Activated B cell treated with CpG ODN at 0.5 μM for 24 hours (primary cell): ENCODE measurements at places on chromosomes 1 and 21. TPM values are rescaled to one million over a fixed set of nuclear protein-coding genes. Genes with fewer than 3 reads are reported as not detected.

Gene SEC22B
- 24.5 and 27.5 TPM in 2 replicates for total RNA-seq

DNA sequence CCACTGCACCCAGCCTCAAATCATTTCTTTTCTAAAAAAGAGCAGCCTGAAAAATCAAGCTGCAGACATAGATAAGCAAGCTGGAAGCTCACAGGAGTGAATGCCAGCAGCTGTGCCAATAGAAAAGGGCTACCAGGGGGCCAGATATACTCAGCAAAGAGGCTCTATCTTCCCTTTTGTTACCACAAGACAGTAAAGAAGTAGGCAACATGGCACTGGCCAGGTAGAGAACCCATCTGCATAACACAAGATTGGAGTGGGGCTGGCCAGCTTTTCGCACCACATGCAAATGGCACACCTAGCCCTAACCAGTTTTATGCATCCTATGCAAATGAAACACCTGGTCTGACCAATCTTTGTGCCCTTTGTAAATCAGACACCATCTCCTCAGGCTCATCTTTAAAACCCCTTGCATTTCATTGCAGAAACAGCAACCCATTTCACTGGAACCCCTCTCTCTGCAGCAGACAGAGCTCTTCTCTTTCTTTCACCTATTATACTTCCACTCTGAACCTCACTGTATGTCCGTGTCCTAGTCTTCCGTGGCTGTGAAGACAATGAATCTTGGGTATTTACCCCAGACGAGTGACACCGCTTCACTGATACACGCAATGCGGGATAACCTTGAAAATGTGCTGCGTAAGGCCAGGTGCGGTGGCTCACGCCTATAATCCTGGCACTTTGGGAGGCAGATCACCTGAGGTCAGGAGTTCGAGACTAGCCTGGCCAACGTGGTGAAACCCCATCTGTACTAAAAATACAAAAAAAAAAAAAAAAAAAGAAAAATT is 15.1 kb downstream of the CASP9 start:
- DNase-seq: no peak

- DNase-seq: no peak
Measured at GRCh38 chr1:65357291-65357960, 48.1 kb downstream of the DNAJC6 start.

DNA sequence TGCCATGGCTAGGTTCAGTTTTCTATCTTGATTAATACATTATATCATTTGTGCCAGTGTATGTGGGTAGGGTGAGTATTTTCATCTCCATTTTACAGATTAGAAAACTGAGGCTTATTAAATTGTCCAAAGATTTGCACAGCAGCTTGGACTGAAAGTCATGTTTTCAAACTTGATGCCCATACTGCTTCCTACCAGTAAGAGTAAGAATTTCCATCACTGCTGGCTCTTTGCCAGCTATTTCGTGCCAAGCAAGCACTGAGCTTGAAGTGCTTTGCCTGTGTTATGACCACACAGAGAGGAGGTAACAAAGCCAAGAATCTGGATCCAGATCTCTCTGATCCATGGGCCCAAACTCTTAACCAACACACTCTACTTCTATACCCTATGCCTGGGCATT is 295.0 kb downstream of the VAV3 start:
- DNase-seq: no peak

DNA sequence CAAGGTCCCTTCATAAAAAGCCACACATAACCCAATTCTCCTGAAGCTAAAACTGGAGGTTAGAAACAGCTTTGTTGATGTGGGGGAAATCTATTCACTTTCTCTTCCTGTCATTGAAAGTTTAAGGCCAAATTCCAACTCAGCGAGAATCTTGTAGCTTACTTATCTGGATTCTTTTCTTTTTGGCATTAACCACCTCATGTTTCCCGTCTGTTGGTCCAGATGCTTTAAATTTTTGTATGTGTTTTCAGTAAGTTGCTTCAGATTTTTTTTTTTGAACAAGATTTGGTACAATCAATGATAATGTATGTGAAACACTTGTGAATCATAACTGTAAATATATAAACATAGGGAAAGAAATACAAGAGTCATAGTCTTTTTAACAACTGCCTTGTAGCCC is 33.7 kb upstream of the NEK7 start:
- DNase-seq: no peak

- no peak for DNase-seq
Measured at GRCh38 chr1:171911506-171911905, 70.2 kb downstream of the DNM3 start.

DNA sequence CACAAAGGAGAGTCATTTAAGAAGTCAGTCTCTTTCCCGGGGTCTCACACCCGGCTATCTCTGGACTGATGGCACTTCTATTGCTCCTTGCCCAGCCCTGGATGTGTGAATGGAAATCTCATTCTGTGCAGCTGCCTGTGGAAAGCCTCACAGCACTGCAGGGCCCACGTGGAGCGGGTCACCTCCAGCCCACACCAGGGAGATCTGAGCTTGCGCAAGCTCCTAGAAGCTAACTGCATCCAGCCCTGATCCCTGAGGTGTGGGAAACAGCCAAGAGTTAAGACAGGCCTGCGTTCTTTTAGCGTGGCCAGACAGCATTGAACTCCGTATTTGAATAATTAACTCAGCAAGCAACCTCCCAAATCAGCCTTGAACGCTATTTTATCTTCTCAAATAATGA is 150.5 kb downstream of the LRIG2 start:
- DNase-seq: no peak

GRCh38 chr1:19043579-19044443 is 87.3 kb upstream of the IFFO2 start:
- no peak for DNase-seq

GRCh38 chr1:45097944-45098343 is 85.9 kb downstream of the UROD start:
- no peak for DNase-seq

DNA sequence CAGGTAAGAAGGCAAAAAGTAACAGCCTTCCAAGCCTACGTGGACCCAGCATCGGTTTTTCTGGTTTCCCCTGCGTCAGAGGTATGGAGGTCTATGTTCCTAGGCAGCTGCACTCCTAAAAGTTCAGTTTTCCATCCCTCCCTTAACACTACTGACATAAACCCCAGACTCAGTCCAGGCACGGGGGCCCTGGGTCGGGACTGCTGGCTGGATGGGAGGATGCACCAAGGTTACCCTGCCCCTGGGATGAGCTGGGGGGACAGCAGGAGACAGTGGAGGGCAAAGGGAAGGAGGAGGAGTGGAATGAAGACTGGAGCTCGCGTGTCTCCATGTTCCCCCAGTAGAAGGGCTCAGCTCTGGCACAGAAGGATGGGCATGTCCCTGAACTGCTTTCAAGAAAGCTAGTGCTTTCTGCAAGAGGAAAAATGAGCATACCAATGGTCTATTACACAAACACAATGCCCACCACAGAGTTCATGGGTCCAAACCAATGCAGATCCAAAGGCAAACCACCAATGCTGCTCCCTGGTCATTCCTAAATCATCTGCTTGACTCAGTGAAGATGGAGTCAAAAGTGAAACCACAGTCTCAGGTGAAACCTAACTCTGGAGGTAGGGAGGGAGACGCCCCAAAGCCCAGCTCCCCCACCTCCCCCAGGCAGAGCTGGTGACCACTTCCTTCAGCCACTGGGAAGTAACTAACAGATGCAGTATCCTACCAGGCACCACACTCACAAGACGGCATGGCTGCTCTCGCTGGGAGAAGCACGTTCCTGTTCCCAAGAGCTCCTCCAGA is 54.9 kb downstream of the CD46 start:
- no peak for DNase-seq

DNA sequence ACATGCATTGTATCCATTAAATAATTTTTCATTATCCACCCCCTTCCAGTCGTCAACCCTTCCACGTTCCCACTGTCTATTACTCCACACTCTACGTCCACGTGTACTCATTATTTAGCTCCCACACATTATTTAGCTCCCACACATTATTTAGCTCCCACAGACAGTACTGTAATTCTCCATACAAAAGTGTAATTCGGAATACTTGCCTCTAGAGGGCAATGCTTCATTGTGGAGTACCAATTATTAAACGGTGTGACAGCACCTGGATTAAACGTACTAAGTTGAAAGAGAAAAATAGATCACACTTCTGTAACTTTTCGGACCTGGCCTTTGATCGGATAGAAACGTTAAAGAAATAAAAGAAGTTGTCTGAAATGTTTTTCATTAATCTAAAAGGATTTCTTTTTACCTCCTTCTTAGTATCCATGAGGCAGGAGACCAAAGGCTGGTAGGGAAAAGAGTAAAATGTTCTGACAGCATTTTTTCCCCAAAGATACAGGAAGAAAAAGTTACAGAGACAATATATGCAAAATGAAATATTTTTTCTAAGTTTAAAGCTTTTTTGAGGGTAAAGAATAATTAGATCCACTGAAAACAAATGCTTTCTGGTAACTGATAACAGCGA is 99.2 kb downstream of the LHX8 start:
- no peak for DNase-seq

- no peak for DNase-seq
Measured at GRCh38 chr1:236103646-236104218, 38.6 kb upstream of the GPR137B start.

Gene IVNS1ABP
- total RNA-seq: 130 and 149 TPM in 2 replicates

GRCh38 chr1:115620453-115620852 is 21.3 kb upstream of the VANGL1 start:
- DNase-seq: no peak

Gene KRTAP7-1
- not detected in 2 replicates for total RNA-seq

Gene CHODL
- 0.18 and 0.20 TPM in 2 replicates for total RNA-seq

DNA sequence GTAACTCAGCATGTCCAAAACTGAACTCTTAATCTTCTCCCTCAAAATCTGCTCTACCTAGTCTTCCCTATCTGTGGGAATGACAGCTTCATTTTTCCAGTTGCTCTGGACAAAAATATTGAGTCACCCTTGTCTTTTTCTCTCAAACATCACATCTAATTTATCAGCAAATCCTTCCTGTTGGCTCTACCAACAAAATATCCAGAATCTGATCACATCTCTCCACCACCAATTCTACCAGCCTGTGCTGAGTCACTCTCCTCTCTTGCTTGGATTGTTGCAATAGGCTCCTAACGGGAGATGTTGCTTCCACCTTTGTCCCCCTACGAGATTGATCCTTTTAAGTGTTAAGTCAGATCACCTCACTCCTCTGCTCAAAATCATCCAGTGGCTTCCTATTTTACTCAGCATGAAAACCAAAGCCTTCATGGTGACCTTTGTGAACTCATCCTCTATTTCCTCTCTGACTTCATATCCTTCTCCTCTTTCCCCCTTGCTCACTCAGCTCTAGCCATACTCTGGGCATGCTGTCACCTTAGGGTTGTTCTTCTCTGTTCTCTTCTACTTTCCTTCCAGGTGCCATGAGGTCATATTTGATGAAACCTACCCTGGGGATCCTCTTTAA is 21.5 kb upstream of the SMYD2 start:
- DNase-seq: no peak

DNA sequence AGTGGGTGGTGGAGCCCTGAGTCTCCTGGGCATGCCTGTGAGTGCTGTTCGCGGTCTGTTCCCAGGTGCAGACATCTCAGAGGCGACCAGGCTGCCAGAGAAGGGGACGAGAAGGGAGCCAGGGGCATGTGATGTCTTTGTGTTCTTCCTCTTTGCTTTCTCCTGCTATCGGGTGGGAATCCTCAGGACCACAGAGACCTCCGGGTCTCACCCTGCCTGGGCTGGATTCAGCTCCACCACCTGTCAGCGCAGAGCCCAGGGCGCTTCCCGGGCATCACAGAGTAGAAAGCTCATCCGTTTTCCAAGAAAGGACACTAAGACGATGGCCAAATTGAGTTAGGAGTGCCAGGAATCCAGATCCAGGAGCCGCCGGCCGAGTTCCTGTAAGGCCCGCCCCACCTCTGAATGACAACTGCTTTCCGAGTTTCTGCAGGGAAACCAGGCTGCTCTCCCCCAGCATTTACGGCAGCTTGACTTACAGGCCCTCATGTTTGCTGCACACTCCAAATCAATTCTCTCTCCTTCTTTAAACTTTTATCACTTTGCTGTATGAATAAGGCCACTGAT is 130.8 kb downstream of the CAMTA1 start:
- DNase-seq: no peak

Gene GFI1
- 1.2 and 1.7 TPM in 2 replicates for total RNA-seq

DNA sequence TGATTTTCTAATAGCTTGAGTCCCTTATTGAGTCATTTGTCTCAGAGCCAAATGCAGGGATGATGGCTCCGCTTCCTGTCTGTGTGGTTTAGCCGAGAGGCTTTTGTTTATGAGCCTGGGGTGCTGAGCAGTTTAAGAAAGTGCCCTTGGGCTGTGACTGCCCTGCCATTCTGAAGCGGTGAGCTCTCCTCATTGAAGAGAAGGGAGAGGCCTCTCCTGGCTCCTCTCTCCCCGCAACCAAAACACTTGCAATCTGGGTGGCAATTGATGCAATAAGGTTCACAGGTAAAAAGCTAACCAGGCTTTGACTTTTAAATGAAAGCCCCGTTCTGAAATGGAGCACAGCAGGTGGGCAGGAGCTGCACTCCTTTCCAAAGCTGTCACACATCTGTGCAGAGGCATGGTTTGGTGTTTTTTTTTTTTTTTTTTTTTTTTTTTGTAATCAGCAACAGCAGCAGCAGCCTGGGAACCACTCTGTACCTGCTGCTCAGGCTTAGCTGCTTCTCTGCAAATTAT is 403.7 kb downstream of the SIPA1L2 start:
- no peak for DNase-seq

DNA sequence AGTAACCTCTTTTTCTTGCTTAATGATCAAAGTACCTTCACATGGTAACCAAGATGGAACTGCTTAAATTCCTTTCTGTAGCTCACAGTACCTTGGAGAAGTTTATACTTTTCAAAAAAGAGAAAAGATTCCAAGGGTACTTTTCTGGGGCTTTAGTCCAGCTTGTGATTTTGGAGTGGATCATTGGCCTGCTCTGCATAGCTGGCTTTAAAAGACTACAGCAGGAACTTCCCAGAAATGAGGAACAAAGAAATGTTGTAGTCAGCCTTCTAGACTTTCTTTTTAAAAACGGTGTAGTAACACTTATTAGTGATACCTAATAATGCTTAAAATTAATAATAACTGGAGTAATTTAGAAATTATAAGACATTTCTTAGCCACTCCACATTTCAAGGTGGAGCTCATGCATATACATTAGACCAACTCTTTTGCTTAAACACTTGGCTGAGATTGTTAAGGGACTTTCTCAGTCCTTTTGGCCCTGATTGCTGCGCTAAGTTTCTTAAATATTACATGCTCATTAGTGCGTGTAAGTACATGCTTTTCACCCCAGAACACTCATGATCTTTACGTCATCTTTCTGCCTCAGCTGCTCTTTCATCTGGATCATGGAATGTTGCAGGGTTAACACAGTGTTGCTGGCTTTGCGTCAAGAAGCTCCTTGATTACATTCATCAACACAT is 57.3 kb downstream of the SDCCAG8 start:
- DNase-seq: no peak

GRCh38 chr1:176144526-176144925 is 62.6 kb downstream of the COP1 start:
- no peak for DNase-seq

DNA sequence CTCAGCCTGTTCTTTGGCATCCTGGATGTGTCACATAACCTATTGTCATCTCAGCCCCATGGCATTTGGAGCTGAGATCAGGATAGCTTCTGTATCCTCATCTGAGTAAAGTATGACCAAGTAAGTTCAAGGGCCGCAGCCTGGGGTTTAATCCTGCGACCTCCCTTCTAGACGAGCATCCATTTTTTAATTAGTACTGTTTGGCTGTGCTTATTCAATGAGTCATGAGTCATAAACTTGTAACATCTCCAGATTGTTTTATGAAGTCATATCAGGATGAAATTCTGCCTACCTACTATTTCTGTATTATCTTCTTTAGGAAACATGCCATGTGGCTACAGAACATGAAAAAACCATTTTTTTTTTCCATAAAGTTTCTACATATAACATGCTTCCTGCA is 119.1 kb downstream of the ERG start:
- DNase-seq: no peak

- DNase-seq: no peak
Measured at GRCh38 chr1:208251911-208252835, 8.0 kb upstream of the PLXNA2 start.
